Fibroblast of skin of abdomen (primary cell): ENCODE measurements at places on chromosomes 6 and 20.
A peak's percentile ranks its signal among the peaks of the same experiment; 100 is the strongest.

DNA sequence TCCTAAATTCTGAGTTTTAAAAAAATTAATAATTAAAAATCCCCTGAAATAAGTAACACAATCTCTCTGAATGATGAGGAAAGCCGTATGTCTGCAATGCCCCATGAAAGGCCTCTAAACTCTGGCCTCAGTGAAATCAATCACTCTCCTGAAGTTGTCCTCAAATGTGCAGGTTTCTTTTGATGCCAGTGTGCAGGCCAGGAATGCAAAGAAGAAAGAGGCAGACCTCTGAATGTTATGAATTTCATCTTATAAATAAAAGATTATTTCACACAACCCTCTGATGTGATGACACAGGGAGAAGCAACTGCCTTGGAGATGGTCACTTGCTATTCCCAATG is 121.8 kb downstream of the TBXT start:
- DNase-seq = no peak

DNA sequence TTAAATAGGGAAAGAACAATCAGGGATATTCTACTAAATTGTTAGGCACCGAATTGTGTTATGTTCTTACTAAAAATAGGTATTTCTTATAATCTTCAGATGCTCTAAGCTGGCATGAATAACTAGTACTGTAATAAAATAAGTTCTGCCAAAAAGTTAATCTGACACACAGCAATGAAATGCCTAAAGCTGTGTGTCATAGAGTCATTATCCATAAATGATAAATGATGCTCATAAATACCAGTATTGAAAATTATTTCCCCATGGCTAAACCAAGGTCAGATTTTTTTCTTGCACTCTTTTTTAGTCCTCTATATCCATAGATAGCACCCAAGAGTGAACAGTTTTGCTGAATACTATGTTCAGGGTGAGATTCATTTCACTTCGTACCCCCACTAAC is 11.7 kb upstream of the PRIM2 start:
- DNase-seq = peak; percentile 74

DNA sequence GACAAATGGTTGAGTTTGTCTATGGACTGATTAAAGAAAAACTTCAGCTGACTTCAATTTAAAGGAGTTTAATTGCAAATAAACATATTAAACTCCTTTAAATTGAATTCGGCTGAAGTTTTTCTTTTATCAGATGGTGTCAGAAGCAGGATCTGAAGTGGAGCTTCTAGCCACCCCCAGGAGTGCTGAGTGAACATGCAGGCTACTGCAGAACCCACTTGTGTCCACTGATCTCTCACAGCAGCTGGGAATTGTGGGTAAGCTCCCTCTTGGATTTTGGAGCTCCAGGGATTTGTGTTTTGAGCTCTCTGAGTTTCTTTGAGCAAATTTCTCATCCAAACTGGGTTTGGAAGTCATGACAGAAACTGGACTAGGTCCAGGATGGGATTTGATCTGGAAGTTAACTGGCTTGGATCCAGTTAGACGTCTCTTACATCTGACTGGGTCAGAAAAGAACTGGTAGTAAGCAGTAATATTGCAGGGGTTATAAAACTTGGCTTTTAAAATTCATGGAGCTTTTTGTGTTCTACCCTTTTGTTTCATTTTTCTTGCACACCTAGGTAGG is 95.8 kb upstream of the UST start:
- DNase-seq = no peak

GRCh38 chr20:35320396-35321126 is 28.3 kb upstream of the FAM83C start:
- peak; percentile 86 for DNase-seq

DNA sequence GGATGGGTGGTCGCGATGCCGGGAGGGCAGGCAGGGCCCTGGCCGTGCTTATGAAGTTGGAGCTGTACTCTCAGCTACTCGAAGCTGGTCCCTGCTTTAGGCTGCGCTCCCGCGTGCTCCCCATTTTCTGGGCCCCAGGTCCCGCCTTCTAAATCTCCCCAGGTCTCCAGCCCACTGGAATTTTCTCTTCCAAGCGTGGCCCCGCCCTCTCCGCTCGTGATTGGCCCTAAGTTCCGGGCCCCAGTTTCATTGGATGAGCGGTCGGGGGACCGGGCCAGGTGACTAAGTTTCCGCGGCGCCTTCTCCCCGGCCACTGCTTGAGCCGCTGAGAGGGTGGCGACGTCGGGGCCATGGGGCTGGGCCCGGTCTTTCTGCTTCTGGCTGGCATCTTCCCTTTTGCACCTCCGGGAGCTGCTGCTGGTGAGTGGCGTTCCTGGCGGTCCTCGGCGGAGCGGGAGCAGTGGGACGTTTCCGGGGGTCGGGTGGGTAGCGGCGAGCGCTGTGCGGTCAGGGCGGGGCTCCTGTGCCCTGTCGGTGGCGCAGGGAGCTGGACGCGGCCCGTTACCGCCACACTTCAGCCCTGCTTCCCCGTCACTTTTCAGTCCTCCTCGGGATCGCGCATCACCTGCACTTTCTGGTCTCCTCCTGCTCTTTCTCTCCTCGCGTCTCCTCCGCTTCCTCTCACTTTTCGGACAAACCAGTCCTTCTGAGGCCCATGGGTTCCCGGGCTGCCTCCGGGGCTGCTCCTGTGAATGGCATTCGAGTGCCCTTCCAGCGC is at the start of gene MICA:
Gene MICA (plus strand): TSS at position 313 of the 778 bp plus-strand sequence. CDS start 38 bp downstream, at position 351.
- peak; percentile 79 for DNase-seq

- peak; percentile 73 for DNase-seq
Observed at GRCh38 chr6:48765352-48765961, 654.5 kb upstream of the PTCHD4 start.

- no peak for DNase-seq
Observed at GRCh38 chr6:161546632-161547031, 272.8 kb upstream of the AGPAT4 start.

DNA sequence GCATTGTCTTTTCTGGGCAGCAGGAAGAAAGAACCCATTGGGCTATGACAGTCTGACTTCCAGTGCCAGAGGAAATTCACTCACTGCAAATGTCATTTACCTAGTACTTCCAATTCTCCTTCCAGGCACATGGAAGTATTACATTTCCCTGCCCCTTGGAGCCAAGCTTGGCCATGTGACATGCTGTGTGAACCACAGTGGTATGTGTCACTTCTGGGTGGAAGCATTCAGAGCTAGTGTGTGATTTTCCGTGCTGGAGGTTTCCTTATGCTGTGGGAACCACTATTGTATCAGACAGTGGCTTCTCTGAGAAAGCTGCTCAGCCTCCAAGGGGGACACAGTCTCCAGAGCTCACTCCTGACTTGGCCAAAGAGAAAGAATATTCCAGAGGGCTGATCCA is 387.6 kb downstream of the CDC5L start:
- DNase-seq = no peak

DNA sequence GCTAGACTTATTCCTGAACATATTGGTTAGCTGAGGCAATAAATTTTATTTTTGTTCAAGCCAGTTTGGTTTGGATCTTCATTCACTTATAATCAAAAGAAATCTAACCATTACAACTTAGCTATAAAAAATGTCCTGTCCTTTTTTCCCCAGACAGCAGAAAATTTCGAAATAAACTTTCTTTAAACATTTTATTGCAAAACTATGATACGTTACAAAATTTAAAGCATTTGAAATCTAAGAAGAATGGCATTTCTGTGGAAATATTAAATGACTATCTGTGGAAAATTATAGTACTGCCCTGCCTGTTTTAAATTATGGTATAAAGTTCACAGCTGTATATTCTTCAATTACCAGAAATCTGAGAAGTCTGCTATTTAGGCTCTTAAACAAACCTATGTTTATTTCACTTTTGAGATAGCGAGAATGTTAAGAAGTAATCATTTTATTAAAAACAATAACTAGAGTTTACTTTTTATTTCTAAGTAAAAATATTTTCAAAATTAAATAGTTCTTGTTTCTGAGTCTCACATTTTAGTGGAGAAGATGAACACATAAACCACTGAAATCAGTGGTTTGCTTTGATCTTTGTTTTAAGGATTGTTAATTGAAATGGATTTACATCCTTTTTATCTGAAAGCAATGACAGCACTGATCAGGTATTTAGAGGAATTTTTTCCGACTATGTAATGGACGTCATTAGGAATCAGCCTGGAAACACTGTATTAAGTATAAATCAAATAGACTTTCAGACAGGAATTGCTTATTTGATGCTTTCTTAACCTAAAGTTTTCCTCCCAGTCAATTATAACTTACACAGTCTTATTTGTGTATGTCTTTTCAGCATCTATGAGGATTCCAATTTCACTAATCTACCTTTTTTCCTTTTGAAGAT is 553.7 kb downstream of the COL12A1 start:
- peak; percentile 78 for DNase-seq
